ENCODE measurements at places on chromosomes 2 and 18.

- DNase-seq: no peak
Observed at GRCh38 chr2:191150230-191150599, 579 bp downstream of the STAT4 start.

GRCh38 chr2:202817771-202818170, 53.8 kb downstream of the ICA1L start:
- DNase-seq: no peak

GRCh38 chr2:39937621-39938020, 158.6 kb upstream of the THUMPD2 start:
- DNase-seq: no peak

DNA sequence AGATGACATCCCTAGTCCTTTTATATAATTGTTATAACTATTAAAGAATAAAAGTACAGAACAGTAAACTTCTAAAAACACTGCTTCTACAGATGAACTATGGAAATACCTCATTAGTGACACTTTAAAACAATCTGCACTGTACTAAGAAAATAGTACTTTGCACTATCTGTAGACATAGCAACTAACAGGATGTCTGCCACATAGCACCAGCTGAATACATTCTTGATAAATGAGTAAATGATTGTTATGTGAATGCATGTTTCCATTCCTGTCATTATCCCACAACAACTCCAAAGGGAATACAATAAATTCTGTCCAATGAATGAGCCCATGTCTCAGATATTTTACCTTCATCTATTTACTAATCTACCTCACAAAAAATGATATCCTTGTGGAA, 115.3 kb upstream of the SLC35G4 start:
- DNase-seq: no peak

DNA sequence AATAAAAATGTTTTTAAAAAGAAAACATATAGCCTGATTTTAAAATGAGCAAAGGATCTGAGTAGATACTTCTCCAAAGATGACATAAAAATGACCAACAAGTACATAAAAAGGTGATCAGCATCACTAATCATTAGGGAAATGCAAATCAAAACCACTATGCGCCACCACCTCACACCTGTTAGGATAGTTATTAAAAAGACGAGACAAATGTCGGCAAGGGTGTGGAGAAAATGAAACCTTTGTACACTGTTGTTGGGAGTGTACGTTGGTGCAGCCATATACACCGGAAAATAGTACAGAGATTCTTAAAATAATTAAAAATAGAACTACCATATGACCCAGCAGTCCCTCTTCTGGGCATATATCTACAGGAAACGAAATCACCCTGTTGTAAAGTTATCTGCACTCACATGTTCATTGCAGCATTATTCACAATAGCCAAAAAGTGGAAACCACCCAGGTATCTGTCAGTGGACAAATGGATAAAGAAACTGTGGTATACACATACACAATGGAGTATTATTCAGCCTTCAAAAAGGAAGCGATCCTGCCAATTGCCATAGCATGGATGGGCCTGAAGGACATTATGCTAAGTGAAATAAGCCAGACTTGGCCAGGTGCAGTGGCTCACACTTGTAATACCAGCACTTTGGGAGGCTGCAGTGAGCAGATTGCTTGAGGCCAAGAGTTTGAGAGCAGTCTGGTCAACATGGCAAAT, 91.6 kb downstream of the PRKRA start:
- no peak for DNase-seq

DNA sequence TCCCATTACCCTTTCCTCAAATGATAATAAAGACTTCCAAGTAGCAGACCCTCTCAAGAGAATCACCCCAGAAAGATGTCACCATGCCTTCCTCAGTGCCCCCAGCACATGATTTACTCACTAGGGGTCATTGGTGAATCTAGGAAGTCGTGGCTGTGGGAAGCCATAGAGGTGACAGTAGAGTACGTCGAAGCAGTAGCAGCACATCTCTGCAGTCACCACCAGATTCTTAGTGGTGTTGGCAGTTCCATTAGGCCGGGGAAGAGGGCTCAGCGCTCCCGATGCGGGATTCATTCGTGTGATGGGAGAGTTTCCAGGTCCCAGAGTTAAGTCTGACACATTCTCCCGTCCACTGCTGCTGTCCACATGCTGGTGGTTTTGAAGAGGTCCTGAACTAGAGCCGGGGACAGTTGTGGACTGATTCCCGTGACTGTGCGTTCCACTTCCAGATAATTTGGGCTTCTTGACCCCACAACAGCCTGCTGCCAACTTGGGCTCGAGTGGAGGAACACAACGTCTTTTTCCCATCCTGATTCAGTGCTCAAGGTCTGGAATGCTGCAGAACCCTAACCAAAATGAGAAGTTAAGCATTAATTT, 12.0 kb downstream of the AMMECR1L start:
- DNase-seq: no peak

Data from CD4-positive, alpha-beta T cell treated with Interferon gamma for 1 hour (primary cell).